Left renal pelvis (tissue), 4 donors: ENCODE measurements at places on chromosomes 11 and 22.

GRCh38 chr22:28899199-28899853 lies 16.0 kb downstream of the ZNRF3 start:
- no peak for DNase-seq

DNA sequence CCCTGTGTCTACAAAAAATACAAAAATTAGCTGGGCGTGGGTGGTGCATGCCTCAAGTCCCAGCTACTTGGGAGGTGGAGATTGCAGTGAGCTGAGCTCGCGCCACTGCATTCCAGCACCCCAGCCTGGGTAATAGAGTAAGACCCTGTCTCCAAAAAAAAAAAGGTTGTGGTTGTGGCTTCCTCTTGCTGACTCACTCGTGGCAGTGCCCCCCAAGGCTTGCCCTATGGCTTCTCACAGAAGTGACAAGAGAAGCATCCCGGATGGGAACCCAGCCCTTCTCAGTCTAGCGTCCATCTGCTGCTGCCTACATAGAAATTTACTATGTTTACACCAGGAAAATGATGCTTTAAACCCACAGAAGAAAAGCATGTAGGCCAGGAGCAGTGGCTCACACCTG lies 68.5 kb upstream of the PITPNB start:
- DNase-seq: no peak

DNA sequence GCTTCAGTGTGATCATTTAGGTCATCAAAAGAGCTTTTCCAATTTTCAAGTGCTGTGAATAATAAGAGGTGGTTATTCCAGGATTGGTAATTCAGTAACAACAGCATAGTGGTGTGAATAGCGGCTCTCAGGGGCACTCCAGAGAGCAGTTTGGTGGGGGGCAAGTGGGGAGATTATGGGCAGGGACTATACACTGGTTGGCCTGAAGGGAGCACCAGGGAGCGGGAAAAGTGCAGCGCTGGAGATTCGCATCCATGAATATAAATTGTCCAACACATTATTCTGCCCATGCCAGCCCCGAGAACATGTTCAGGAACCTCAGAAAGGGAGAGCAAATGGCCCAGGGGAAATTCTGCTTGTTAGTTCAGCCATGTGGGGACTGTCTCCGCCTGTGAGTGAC lies 37.9 kb downstream of the OR6Q1 start:
- no peak for DNase-seq

GRCh38 chr11:92128026-92128425 lies 96.6 kb upstream of the FAT3 start:
- DNase-seq: no peak

GRCh38 chr11:60947700-60948099 lies 4.3 kb downstream of the SLC15A3 start:
- DNase-seq: no peak

DNA sequence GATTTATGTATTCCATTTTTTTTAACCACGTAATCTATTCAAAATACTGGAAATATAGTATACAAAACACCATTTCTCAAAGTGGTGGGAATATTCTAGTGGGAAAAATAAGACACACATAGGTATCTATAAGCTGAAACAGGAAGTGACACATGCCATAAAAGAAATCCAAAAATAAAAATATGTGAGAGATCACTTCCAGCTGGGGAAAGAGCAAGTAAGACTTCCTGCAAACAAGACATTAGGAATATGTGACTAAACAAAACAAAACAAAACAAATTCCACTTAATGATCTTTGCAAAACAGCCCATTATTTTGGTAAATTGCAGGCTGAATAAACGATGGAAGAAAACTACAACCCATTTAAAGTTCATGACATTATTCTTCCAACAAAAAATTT lies 107.3 kb upstream of the CEP126 start:
- no peak for DNase-seq

- DNase-seq: no peak
These were observed 216.4 kb downstream of the GRM5 start for GRCh38 chr11:88849368-88849767.

GRCh38 chr22:49427341-49427740 lies 400.3 kb downstream of the BRD1 start:
- DNase-seq: no peak

GRCh38 chr11:2810411-2811205 lies 75.0 kb downstream of the CDKN1C start:
- no peak for DNase-seq

DNA sequence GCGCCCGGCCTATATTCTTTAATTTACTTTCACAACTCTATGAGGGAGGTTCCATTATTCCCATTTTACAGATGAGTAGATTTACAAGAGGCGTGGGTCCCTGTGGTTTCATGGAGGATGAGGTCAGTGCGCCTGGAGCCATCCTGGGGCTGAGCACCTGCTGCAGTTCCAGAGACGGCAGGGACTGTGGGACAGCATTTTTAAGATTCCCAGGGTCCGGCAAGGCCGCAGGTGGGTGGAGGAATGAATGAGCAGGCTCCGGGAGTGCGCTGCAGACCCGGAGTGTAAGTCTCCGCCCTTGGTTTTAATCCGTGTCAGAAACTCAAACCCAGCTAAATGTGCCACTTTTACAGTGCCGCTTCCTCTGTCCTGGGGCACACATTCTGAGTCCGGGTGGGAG lies 4.1 kb upstream of the CHRM1 start:
- DNase-seq: no peak

- no peak for DNase-seq
These were observed 11.2 kb upstream of the MIAT start for GRCh38 chr22:26646158-26646557.

DNA sequence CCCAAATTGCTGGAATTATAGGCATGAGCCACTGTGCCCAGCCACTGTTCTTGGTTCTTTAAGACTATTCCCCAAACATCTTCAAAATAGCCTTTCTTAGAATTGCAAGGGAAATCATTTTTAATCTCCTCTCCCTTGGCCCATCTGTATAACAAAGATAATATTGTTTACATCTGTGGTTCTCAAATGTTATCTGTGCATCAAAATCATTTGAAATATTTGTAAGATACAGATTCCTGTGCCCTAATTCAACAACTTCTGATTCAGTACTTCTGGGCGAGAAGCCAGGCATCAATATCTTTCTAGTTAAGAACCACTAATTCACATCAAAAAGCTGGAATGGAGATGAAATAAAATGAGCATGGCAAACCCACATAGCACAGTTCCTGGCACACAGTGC lies 83.0 kb downstream of the TMPRSS5 start:
- no peak for DNase-seq

DNA sequence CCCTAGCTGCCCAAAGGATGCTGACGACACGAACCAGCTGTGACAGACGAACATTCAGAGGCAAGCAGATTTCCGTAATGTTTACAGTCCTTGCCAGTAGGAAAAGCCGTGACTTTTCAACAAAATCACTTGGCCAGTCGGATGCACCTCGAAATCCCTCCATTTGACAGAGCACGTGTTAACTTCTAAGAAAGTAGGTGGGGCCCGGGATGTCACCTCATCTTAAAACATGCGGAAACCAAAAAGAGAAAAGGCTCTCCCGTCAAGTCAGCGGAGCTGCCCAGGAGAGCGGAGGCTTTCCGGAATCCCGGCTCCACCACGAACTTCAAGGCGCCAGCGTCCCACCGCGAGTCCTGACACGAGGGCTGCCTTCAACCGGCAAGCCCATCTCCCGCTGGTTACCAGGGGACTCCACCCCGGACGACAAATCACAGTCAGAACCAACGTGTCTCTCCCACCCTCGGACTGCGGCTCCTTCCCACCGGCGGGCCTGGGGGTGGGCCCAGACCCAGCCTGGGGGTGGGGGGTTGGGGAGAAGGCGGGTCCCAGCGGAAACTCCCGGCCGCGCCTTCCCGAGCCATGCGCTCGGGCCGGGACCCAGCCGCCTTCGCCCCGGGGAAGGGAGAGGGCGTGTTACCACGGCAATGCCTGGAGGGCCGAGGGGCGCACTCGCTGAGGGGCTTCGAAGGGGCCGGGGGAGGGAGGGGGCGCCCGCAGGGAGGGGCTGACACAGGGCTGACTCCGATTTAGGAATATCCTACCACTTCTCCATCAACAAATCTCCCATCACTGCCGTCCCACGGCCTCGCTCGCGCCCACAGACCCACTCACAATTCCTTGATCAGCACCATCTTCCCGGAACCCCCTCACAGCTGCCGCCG lies 475 bp downstream of the PITPNB start:
- peak; percentile 29 for DNase-seq

GRCh38 chr11:131652231-131652630 lies 281.8 kb downstream of the NTM start:
- DNase-seq: no peak
